Caki2 (cell line): ENCODE measurements at places on chromosomes 4 and X.

DNA sequence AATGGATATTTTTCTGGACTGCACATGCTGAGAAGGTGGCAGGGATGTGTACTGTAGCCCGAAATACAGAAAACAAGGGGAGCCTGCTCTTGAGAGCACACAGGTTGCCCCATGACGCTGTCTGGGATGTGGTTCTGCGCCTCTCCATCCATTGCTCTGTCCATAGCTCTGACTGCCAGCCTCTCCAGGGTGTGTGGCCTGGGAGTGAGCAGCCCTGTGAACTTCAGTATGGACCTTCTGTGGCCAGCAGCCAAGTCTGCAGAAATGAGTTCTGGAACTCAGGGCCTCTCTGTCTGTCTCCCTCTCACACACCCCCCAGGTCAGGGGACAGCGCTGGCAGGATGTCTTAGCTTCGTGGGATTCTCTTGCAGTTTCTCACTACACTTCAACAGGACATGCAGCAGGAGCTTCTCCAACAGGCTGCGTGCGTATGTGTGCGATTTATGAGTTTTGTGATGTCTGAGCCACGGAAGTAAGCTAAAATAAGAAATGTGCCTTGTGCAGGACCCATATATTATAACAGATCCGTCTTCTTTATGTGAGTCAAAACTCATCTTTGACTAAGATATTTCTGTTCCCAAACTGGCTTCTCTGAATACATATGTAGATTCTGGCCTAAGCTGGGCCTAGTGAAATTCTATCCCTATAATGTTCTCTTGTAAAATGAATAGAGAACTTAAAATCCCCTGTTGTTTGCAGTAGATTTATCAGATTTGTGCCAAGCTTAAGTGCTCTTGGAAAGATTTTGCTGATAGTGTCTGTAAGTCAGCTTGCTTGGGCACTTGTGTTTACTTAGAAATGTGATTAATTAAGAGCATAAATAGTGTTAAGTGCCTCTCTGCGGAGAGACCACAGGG lies 40.0 kb downstream of the PROM1 start:
- DNase-seq: no peak

GRCh38 chrX:9369802-9370291 lies 95.0 kb upstream of the TBL1X start:
- no peak for DNase-seq

GRCh38 chr4:42671431-42672194 lies 14.7 kb upstream of the ATP8A1 start:
- no peak for DNase-seq

- DNase-seq: no peak
Measured at GRCh38 chrX:148282504-148282903, 217.9 kb upstream of the AFF2 start.

GRCh38 chr4:67697860-67698687 lies 2.9 kb downstream of the UBA6 start:
- no peak for DNase-seq

- no peak for DNase-seq
Measured at GRCh38 chrX:148632444-148632843, 132.0 kb downstream of the AFF2 start.

GRCh38 chr4:53481586-53481985 lies 104.1 kb downstream of the FIP1L1 start:
- no peak for DNase-seq

- no peak for DNase-seq
Measured at GRCh38 chrX:54799046-54799445, 991 bp upstream of the ITIH6 start.

DNA sequence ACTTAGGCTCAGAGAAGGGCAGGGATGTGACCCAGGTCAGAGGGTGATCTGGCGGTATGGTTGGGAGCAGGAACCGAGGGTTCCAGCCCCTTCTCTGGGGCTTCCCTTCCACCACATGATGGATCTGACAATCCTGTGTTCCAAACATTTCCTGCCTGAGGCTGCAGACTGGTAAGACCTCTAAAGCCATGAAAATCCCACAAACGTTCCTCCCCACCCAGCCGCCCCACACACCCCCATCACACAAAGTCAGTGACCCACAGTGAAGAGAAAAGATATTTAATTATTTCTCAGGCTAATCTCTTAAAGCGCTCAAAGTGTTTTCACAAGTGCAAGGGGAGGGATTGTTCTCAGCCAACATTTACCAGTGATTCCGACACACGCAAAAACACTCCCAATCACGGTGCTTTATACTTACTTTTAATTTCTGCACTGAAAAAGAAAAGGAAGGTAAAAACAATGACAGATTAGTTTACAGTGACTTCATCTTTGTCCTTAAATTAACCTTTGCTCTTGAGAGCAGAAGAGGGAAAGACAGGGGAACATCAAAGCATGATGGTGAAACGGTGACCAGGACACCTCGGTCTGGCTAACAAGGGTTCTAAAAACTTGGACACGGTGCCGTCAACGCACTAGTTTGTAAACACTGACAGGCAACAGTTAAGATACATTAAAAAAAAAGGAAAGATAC lies 42.4 kb downstream of the WDR1 start:
- no peak for DNase-seq

DNA sequence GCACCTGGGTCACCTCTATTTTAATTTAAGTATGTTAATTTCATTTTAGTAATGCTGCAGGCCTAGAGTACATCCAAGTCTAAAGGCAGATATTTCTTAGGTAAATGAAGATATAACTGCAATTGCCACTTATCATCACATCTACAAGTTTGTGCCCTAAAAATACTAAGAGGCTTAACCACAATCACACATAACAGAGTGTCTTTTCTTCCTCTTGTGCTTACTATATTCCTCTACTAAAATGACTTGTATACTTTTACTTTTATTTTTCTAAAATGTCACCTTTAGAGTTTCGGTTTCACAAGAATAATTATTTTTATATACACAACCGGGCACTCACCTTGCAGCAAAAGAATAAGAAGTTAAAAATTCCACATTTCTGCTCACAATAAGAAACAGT lies 77.9 kb downstream of the EFHC2 start:
- DNase-seq: no peak

DNA sequence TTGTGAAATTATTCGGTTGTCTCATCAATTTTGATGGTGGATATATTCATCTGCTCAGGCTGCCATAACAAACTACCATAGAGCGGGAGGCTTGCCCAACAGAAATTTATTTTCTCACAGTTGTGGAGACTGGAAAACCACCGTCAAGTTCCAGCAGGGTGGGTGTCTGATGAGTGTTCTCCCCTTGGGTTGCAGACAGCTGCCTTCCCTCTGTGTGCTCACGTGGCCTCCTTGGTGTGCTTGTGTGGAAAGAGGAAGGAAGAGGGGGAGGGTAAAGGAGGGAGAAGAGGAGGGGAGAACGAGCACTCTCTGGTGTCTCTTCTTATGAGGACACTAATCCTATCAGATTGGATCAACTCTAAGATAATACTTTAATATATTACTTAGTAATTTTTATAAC lies 123.8 kb upstream of the TEX13D start:
- DNase-seq: no peak

GRCh38 chrX:129618997-129619396 lies 35.8 kb downstream of the APLN start:
- no peak for DNase-seq
